NCI-H1930 (cell line): ENCODE measurements at places on chromosomes 12 and 14.
A peak's percentile ranks its signal among the peaks of the same experiment; 100 is the strongest.

GRCh38 chr14:95048771-95049312, 108.5 kb downstream of the DICER1 start:
- no peak for DNase-seq

DNA sequence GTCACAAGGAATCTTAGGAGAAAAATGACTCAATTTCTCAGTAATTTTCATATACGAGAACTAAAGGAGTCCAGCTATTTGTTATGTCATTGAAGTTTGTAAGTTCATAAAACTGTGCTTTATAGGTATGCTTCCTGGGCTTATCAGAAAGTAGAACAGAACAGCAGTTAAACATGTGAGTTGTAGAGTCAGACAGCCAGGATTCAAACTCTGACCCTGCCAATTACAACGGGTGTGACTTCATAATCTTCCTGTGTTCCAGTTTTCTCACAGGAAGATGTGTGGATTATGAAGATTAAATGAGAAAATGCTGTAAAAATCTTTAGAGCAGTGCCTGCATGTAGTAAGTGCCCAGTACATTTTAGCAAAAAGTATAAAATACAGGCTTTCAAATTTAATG, 8.9 kb downstream of the TRIM9 start:
- no peak for DNase-seq

DNA sequence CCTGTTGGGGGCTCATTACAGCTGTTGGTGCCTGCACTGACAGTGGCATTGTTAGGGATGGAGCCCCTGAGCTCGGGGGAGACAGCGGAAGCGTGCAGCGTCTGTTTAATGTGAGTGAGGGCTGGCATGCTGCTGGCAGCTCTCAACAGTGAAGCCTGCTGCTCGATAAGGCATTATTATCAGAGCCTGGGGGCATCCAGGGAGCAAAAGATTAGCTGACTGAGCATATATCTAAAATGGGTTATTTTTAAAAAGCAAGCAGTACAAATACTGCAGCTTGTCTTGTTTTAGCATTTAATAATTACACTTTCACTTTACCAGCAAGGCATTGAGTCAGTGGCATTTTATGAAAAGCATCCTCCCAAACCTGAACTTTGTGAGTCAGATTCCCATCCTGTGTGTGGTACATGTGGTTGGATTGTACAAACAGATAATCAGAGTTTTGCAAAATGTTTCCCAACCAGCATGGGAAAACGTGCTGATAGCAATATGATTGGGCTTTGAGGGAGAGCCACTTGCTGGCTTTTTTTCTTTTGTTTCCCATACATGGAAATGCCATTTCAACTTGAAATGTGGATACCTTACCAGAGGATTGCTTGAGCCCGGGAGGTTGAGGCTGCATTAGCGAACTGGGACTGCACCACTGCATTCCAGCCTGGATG, 150.8 kb downstream of the PRKCH start:
- no peak for DNase-seq

GRCh38 chr14:98227727-98228111, 1044.3 kb downstream of the BCL11B start:
- DNase-seq = no peak

DNA sequence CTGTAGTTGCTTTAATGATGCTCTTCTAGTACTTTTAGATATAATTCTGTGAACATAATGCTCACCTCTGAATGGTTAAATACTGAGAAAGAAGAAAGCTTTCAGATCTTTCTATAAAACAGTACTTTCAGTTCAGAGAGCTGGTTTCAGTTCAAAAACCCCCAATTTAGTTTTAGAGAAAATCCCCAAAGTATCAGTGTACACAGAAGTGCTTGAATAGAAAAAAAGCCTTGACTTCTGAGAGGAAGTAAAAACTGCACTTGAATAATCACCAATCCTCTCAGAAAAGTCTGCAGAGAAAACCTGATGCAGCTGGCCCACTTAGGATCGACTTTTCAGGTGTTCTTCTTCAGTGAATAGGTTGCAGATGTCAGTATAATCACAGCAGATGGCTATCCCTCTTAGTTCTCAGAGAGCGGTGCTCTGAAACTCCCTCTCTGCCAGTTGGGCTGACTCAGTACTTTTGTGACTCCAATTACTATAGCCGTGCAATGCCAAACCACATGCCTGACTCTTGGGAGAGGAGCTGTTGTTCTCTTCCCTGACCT, 616.3 kb downstream of the LRFN5 start:
- DNase-seq = no peak

DNA sequence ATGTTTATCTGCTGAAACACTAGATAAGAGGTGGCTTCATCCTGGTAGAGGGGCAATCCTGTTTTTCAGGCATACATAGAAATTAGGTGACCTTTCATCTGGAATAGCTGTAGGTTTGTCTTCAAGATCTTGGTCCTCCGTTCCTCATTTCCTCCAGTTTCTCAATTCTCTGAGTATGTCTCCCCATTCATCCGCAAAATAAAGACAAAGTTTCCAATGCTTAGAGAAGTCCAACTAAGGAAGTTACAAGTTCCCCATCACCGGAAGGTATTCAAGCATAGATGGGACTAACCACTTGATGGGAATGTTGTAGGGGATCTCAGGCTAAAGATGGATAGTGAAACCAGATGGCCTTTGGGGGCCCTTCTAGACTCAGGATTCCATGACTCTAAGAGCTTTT, 34.3 kb downstream of the ERG28 start:
- DNase-seq = no peak

DNA sequence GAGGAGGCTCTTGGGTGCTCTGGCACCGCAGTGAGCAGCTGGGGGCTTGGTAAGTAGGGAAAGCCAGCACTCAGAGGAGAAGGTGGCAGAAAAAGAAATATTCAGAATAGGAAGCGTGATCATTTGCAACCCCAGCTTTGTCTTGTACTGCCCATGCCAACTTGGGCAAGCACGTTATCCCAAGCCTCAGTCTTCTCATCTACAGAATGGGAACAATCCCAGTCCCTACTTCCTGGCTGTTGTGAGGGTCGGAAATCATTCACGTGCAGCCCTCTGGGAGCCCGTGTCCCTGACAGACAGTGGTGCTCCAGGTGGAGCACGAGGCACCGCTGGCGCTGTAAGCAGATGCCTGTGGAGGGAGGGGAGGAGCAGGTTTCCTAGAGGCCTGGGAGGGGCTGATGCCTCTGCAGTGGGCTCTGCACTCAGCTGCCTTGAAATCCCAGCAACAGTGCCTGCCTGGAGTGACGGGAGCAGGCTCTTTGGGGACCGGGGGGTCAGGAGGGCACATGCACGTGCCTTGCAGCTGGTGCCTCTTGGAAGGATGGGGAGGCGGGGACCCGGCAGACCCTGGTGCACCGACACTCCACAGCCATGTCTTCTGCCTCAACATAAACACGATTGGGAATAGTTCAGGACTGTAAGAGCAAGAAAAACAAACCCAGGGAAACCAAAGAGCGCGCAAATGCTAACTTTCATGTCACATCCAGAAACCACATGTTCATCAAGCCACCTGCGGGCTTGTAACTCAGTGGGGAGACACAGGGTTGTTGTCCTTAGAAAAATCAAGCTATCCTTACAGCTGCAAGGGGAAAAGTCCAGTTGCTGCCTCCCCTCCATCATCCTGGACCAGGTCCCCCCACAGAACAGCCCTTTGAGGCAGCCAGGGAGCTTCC, 86.5 kb upstream of the DIO3 start:
- no peak for DNase-seq

DNA sequence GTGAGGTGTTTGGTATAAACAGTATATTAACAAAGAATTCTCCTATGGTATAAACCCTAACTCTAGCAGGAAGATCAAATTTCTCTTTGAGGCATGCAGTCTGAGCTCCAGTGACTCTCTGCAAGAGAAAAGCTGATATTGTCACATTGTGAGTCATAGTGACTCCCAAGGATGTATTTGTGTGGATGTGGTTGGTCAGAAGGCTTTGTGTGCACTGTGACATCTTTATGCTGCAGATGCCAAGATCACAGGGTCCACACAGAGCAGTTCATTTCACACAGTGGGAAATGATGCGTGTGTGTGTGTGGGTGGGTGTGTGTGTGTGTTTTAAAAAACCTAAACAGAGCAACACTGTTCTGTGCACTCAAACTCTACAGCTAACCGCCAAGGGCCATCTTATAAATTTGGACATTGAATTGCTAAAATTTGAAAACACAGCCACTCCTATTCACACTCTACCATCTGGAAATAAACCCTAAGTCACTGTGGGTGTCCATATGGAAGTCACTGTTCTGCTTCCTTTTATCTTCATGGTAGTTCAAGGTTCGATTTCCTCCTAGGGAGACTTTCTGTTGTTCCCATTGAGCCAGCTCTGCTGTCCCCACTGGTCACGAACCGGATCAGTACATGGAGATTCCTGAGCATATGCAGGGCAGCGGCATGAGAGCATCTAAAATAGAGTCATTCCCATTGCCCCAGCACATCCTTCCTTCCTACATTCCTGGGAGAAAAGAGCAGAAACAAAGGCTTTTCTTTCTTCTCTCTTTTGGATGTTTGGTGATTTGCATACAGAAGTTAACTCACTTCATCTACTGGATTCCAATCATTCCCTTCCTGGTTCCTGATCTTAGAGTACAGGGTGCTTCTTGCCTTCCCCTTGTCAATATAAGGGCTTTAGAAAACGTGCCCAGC, 727.6 kb downstream of the DIO2 start:
- DNase-seq = no peak

GRCh38 chr14:70917633-70918032, 10.4 kb downstream of the PCNX1 start:
- no peak for DNase-seq

DNA sequence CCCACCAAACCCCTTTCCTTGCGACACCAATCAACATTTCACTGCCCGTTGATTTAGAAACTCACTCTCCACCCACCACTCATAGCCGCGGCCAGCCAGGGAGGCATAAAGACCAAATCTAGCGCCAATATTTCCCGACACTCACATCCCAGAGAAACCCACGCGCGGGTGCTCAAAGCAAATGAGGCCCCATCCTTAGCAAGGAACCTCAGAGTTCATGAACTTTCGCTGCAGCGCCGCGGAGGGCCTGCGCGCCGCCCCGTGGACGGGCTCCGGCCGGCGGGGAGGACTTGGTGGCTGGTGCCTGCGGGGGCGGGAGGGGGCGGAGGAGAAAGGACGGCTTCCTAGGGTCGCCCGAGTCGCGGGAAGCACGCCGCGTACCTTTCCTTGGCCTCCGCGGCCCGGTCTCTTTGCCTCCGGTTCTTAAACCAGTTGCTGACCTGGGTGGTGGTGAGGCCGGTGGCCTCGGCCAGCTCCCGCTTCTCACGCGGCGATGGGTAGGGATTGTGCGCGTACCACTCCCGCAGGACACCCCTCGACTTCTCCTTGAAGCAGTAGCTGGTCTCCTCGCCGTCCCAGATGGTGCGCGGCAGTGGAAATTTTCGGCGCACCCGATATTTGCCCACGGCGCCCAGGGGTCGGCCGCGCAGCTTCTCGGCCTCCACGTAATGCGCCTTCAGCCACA, 886 bp downstream of the SIX1 start:
- DNase-seq = no peak

- no peak for DNase-seq
Measured at GRCh38 chr12:77940567-77940966, 109.9 kb downstream of the NAV3 start.

DNA sequence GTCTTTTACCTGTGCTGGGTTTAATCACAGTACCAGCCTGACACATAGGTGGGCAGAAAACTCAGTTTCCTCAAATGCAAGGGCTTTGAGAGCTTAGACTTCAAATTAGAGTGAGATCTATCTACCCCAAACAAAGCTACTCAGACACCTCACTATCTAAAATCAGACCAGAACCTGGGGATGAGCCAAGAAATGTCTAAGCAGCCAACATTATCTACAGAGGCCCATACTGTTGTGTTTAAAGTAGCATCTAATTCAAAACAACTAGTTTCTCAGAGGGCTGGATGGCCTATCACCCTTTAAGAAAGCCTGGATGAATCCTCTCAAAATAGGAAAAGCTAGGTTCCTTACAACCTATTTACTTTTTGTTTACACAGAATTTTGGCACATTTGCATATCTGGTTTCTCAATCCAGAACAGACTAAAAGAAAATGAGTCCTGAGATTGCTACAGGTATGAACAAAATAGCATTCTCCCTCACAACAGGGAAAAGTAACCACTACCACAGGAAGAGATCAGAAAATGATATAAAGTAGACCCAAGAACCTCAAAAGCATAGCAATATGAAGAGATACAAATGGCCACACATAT, 142.4 kb downstream of the ZFP36L1 start:
- DNase-seq = no peak

DNA sequence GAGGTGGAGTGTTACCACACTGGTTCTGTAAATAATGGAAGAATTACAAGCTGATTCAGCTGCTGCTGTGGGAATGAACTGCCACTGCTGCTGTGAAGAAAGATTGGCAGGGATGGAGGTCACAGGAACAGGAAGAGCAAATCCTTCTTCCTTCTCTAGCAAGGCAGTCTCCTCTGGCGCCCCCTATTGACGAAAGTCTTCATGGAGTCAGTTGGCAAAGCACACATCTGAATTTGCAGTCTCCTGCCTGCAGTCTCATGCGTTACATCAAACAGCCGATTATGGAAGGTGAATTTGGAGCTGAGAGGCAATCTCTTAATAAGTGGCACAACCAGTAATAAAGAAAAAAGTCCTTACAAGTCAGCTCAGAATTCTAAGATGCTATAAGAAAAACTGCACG, 106.0 kb upstream of the TMTC1 start:
- peak; percentile 25 for DNase-seq

DNA sequence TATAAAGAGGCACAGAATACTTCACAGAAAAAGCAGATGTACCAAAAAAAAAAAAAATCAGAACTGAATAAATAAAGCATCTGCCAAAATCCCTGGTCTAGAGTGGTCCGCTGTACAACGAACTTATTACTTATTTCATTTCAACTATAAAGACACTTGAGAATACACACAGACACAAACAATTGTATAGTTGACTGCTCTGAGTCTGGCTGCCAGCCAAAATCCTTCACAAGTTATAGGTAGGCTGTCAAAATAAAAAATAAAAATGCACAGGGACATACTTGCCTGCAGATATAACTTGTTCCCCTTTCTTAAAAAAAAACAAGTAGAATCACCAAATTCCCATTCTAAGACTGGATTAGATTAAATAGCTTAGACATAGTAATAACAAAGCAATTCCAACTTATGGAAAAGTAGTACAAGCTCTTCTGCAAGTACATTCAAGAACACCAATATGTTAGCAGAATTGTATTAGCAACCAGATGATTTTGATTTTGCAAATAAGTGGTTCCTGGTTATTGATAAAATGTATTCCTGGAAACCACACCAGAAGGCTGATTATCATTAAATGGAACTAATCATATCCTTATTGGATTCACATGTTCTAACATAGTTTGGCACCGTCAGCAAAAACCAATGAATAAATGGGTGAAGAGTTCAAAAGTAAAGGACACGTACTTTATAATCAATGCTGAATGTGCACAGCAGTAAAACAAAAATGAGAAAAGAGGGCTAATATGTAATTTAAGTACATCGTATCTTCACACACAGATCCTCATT, 248.5 kb downstream of the NELL2 start:
- peak; percentile 55 for DNase-seq

- no peak for DNase-seq
Measured at GRCh38 chr14:59529189-59529588, 44.9 kb downstream of the JKAMP start.

GRCh38 chr12:41220931-41221330, 32.8 kb downstream of the PDZRN4 start:
- no peak for DNase-seq

- DNase-seq = no peak
Measured at GRCh38 chr12:22530-23201, 43.9 kb upstream of the IQSEC3 start.
